ENCODE measurements at places on chromosomes 7 and 10.

- no peak for DNase-seq
Observed at GRCh38 chr10:78333362-78334143, 299.9 kb downstream of the RPS24 start.

DNA sequence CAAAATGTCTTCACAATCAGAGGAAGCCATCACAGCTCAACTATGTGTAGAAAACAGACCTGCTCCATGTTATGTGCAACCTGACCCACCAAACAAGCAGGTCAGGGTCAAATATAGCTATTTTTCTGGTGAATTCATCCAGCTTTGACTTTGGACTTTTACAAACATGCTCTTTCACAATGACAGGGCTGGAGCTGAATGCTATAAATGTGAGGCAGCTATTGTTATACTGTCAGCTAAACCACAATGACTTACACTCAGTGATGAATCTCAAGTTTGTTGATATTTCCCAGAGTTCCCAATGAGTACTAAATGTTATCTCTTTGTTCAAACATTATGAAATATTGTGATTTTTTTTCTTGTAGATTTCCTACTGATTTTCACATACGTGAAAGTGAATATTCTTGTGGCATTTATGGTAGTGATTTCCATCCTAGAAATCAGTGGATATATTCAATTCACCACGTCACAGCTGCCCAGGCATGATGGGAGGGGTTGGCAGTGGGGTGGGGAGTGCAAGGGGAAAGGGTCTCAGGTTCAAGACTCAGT lies 2.5 kb upstream of the ITIH2 start:
- DNase-seq: peak; percentile 38

- no peak for DNase-seq
Observed at GRCh38 chr10:62790571-62790970, 13.9 kb upstream of the ADO start.

DNA sequence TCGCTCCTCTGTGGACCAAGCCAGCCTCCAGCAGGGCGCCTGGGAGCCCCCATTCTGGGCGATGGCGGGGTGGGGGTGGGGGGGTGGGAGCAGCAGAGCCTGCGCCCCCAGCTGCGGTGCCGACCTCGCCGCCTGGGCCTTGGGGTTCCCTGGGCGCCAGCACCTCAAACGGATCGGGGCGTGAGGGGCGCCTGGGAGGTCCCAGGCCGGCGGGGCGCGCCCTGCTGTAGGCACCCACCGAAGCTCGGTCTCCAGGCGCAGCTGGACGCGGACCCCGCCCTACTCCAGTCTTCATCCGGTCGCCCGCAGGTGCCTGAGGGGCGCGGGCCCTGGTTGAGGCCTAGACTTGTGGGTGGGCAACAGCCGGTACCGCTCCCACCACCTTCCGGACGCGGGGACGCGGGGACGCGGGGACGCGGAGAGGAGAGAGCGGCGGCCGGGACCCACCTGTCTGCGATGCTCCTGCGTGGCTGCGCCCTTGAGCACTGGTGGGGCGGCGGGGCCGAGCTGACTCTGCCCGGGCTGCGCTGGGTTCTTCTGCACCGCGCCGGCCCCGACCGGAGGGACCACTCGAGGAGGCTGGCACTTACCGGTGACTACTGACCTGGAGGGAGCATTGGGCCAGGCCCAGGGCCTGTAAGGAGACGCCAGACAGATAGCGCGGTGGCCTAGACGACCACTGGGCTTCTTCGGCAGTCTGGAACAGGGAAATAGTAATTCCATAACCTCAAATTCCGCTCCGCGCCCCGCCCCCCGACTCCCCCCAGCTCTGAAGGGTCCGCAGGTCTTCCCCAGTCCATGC lies 5.5 kb upstream of the KCP start:
- no peak for DNase-seq

- no peak for DNase-seq
Observed at GRCh38 chr7:38548605-38549004, 82.6 kb downstream of the AMPH start.

- DNase-seq: no peak
Observed at GRCh38 chr10:74901301-74901700, 74.9 kb downstream of the KAT6B start.

DNA sequence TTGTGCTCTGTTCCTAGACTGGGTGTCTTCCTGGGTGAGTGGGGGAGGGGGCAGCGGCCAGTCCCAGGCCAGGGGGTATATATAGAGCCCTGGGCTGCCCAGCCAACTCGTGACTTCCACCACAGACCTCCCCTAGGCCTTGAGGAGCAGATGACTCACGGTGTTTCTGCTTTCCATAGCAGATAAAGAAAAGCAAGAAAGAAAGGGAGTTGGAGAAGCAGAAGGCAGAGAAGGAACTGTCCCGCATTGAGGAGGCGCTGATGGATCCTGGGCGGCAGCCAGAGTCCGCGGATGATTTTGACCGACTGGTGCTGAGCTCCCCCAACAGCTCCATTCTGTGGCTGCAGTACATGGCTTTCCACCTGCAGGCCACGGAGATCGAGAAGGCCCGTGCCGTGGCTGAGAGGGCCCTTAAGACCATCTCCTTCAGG lies 10.1 kb downstream of the CALHM2 start:
- DNase-seq: peak; percentile 96

- peak; percentile 32 for DNase-seq
Observed at GRCh38 chr7:27775782-27776181, 35.8 kb downstream of the TAX1BP1 start.

- DNase-seq: no peak
Observed at GRCh38 chr7:144859739-144860138, 23.9 kb upstream of the TPK1 start.
